ENCODE measurements at places on chromosomes 3 and 15.

GRCh38 chr3:116118475-116119169 is 326.7 kb downstream of the LSAMP start:
- DNase-seq = no peak

- no peak for DNase-seq
These were observed 84.1 kb downstream of the LRIG1 start for GRCh38 chr3:66416556-66417304.

DNA sequence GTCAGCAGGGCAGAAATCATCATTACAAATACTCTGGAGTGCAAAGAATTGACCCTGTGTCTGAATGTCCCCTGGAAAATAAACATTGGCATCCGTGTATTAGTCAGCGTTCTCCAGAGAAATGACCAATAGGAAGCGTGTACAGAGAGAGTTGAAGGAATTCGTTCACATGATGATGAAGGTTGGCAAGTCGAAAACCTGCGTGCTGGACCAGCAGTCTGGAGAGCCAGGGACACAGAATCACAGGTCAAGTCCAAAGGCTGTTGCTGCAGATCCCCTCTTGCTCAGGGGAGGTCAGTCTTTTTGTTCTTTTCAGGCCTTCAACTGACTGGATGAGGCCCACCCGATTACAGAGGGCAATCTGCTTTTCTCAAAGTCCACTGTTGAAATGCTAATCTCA is 16.6 kb downstream of the GP9 start:
- DNase-seq = no peak

DNA sequence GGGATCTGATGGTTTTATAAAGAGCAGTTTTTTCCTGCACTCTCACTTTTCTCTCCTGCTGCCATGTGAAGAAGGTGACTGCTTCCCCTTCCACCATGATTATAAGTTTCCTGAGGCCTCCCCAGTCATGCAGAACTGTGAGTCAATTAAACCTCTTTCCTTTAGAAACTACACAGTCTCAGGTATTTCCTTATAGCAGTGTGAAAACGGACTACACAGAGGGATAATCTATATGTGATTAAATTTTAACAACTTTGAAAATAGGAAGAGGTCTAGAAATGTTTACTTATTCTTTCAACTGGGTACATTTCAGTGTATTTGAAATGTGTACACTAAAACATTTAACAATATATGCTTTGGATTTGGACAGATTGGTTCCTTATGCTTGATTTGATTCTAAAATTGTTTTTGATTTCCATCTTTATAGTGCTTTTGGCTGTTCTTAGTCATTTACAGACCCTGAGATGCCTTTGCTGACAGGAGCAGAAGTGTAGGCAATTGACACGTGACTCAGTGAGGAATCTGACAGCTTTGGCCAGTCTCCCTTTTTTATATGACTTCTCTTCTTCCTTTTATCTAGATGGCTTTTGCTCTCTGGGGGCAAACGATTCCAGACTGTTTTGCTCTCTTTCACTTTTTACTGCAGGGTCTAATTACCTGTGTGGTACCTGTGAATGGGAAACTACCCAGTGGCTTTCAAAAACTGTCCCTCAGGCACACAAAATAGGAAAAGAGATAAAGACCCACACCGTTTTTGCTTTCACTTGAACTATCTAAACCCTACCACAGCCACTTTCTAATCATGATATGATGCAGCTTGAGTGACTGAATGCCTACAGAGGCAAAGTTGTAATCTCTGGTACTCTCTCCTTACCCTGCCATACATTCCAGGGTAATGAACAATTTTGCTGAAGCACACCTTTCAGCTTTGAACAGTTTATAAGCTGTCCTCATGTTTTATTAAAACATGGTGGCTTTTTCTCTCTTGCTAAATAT is 422.6 kb downstream of the ROBO1 start:
- DNase-seq = no peak

- no peak for DNase-seq
These were observed 9.9 kb downstream of the GPR15 start for GRCh38 chr3:98541695-98542094.

DNA sequence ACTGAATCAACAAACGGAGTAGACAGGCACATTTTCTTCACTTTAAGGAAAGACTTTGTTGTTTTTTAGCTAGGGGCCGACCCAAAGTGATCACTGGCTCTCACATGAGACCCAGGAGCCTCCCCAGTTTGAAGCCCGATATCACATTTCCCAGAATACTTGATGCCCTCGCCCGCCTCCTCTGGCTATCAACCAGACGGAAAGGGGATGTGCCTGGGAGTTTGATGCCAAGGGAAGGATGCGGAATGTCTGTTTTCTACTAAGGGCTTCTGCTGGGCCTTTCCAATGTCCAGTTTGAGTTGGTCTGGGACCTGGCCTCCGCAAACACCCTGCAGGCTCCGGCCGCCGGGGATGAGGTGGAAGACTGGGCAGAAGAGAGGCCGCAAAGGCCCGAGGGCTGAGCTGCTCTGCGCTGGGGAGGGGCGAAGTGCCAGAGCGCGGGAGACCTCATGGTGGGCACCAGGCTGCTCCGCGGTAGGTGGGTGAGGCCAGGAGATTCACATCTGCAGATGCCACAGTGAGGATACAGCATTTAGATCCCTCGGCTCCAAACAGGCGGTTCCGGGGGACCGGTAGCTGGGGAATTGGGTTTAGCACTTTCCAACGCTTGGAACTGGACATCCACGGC is 491 bp upstream of the ZNF774 start:
- DNase-seq = no peak

- DNase-seq = no peak
These were observed 4.4 kb upstream of the ABCF3 start for GRCh38 chr3:184181596-184181995.

- DNase-seq = no peak
These were observed 179.6 kb downstream of the P3H2 start for GRCh38 chr3:189941125-189941524.

DNA sequence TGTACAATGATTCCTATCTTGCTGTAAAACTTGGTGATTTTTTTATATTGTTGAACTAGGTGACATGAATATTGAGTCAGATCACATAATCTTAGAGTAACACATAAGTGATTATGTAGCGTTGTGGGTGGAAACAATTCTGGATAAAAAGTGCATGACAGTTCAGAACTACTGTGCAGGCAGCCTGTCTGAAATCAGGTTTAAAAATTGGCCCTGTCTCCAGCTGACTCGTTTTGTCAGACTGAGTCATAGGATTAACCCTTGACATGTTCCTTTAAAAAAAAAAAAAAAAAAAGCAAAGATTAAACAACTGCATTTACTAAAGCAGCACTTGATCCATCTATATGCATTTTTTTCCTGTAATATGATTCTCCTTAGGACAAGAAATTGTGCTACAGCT is 160.0 kb upstream of the CGNL1 start:
- DNase-seq = peak; percentile 88

- peak; percentile 51 for DNase-seq
These were observed 31.2 kb upstream of the RAF1 start for GRCh38 chr3:12695112-12695511.

- DNase-seq = peak; percentile 88
These were observed 827 bp downstream of the SLC25A36 start for GRCh38 chr3:140942221-140943104.

DNA sequence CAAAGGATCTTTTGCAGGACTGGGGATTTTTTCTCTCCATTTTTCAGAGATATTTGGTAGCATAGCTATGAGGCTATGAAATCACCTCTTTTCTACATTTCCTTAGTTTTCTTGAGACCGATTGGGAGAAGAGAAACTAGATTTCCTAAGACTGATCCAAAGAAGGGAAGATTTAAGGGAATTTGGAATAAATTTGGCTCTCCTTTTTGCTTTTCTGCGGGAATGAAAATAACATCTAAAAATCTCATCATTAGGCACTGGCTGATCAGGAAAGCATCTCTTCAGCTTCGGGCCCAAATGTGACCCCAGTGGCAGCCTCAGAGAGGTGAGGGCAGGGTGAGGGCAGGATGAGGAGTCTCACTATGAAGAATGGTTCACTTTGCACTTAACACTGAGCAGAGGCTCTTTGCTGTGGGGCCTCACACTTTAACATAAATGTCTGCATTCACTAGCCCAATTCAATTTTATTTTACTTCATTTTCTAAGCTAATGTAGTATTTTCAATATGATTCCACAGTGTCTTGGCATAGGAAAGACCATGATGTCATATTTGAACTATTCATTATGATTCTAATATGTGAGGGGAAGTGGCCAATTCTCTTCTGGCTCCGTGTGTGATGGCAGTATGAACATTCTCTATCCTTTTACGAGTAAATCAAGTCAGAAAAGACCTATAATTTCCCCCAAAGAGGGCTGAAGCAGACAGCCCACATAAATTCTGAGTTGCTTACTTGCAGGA is 193.2 kb downstream of the MEX3B start:
- peak; percentile 4 for DNase-seq

DNA sequence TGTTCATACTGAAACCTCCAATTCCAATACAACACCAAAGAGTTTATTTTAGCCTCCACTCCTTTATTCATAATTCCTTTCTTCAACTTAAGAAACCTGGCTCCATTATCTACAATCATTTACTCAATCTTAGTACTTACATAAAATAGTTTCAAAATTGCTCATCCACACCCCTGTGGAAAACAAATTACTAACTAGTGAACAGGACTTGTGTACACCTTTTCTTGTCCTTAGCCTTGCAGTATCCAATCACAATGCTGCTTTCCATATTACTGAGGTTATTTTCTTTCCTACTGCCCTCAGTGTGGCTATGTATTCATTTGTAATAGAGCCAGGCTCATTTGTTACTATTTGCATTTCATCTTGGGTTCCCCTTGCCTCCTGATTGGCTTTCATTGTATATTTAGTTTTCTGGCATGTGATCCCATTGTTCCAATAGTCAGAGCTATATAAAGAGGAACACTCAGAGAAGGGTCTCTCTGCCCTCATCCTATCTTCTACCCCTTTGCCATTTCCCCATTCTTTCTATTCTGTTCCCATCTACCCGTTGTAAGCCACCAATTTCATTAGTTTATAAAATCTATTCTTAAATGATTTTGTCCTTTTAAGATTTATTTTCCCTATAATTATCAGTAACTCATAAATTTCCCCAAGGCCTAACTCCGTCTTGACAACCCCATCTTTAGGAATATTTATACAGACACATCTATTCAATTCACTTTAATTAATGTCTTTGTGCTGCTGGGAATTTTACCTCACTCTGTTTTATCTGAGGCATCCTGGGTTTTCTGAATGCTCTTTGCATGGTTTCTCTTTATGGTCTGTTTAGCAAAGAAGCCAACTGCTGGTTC is 67.9 kb upstream of the RBP1 start:
- DNase-seq = no peak

- DNase-seq = no peak
These were observed 122.8 kb downstream of the CACNA1D start for GRCh38 chr3:53616971-53617892.

DNA sequence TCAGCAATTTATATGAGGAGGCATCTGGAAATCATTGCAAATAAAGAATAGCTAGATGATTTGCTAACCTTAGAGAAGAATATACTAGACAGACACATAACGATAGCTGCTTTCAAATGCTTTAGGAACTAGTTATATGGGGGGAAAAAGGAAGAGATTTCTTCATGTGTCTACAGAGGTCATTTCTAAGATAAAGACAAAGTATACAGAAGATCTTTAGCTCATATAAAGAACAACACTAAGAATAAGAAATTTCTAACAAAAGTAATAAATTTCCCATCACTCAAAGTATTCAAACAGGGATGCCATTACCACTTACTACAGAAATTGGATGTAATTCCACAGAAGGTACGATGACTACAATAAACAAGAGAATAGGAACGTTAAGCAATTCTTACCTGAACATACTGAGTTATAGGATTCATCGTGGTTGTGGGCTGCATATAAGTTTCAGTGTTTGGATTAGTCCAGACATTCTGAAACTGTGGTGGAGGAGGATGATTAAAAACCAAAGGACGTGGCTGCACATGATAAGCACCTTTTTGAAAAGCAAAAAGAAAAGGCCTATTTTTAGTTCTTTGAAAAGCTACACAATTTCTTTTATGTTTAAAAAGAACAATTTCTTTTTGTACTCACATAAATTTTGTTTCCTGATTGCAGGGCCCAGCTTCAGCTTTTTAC is 8.7 kb downstream of the DAZL start:
- no peak for DNase-seq

DNA sequence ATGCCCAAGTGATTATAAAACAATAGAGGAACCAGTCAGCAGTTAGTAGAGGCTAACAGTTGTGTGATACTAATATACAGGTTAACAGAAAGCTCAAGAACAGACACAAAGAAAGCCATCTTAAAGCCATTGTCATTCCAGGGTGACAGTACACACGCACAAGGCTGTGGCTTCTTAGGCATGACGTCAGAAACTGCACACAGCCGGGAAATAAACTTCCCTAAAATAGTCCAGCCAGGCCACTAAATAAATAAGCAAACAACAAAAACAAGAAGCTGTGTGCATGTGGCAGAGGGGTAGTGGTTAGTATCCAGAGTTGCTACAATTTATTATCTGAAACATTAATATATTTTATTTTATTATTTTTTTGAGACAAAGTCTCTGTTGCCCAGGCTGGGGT is 49.8 kb downstream of the PPCDC start:
- DNase-seq = no peak

- peak; percentile 80 for DNase-seq
These were observed 107.8 kb downstream of the MYRIP start for GRCh38 chr3:39917065-39917773.

DNA sequence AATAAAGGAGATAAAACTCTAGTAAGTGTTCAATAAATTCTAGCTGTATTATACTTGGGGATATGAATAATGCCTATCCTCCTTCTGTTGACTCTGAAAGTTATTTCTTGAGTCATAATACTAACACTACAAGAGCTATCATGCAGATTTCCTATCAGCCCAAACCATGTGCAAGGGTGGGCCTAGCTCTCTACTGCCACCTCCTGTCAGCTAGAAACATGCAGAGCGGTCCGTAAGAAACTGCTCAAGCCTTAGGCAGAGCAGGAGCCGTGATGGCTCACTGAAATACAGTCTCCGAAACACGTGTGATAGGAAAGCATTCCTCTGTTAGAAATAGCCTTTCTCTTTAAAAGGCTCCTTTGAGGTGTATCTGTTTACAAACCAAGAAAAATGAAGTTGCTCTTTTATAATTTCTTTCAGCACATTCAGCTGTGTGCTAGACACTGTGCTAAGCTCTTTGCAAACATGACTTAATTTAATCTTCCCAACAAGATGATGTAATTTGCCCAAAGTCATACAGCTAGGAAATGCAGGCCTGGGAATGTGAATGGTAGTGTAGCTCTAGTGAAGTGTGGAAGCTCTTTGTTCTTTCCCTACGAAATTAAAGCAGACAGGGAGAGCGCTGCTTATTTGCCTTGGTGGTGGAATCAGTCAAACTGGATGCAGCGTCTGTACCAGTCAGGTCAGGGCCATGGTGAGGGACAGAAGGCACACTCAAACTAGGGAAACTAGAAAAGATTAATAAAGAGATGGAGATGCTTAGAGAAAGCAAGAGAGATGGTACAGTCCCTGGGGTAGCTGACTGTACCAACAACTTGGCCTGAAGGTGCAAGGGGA is 43.1 kb downstream of the MTHFS start:
- peak; percentile 89 for DNase-seq

Data from GM23248 (cell line).